ENCODE measurements at places on chromosomes 2 and 18. TPM values are rescaled to one million over a fixed set of nuclear protein-coding genes. Genes with fewer than 3 reads are reported as not detected.

PTMA gene
- total RNA-seq = 402 TPM

THAP4 gene
- total RNA-seq = 74.4 TPM

RIT2 gene
- not detected for total RNA-seq

FOXI3 gene
- total RNA-seq = not detected

SFT2D3 gene
- total RNA-seq = 3.3 TPM

CCDC138 gene
- total RNA-seq = 1.6 TPM

Data from left cardiac atrium (tissue), 4 donors.